ENCODE measurements at places on chromosomes 4 and X.

DNA sequence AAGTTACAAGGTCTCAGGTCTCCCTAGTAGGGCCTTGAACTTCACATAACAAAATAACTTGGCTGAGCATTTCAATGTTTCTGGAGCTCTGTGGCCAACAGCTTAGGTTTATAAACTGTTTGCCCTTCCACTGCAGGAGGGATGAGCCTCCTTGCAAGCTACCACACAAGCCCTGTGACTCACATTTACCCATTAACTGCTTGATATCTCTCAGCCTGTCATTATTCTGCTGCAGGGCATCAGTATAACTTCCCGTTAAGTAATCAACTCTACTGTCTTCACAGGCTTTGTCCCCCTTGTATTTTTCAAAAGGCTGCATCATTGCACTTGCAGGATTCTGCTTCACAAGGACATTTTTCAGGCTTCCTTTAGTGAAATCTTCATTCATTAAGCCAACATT, 151.7 kb upstream of the CXCL13 start:
- no peak for DNase-seq

GRCh38 chr4:2386717-2387116, 31.7 kb downstream of the ZFYVE28 start:
- DNase-seq = no peak

GRCh38 chr4:109945056-109945455, 32.4 kb downstream of the EGF start:
- no peak for DNase-seq

DNA sequence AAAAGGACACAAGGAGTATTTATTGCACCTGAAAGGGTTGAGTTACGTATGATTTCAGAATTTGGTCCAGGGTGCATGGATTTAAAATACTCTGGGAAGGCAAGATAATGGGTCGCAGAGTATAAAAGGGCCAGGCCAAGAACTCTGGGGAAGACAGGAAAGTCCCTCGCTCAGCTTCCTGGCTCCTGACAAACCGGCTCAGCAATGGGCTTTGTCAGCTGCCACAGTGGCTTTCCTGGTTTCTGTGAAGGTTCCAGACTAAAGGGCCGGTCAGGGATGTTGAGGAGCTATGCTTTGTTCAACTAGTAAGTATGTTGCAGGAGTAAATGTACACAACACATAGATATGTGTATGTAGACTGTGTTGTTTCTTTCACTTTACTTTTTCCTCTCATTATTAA, 154.4 kb upstream of the ETNPPL start:
- DNase-seq = no peak
